ENCODE measurements at places on chromosomes 5 and 9.

DNA sequence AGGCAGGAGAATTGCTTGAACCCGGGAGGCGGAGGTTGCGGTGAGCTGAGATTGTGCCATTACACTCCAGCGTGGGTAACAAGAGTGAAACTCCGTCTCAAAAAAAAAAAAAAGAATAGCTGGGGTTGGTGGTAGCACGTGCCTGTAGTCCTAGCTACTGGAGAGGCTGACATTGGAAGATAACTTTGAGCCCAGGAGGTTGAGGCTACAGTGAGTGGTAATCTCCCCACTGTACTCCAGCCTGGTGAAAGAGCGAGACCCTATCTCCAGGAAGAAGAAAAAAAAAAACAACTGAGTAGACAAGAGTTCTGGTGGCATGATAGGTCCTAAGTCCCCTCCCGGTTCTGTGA, 26.3 kb downstream of the GOLGA2 start:
- DNase-seq = no peak

GRCh38 chr9:89428222-89428761, 69.6 kb downstream of the SEMA4D start:
- no peak for DNase-seq

DNA sequence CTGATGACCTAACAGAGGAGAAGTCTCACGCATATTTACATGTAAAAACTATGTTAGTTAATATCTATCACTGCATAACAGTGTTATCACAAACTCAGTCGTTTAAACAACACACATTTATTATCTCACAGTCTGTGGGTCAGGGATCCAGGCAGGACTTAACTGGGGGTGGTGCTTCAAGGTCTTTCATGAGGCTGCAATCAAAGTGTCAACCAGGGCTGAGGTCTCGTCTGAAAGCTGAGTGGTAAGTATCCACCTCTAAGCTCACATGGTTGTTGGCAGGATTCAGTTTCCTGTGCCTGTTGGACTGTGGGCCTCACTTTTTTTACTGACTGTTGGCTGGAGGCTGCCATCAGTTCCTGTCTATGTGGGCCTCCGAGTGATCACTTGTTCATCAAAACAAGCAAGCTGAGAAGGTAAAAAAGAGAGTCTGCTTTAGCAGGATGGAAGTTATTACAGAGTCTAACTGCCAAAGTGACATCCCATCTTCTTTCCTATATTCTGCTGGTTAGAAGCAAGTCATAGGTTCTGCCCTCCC, 188.6 kb downstream of the CARTPT start:
- DNase-seq = no peak

GRCh38 chr5:61576556-61576955, 244.5 kb downstream of the ZSWIM6 start:
- no peak for DNase-seq

GRCh38 chr9:127706836-127707241, at the start of gene CFAP157:
Gene CFAP157 (plus strand): TSS chr9:127706988. CDS start chr9:127707032, 44 bp downstream.
- DNase-seq = no peak

GRCh38 chr9:68482548-68482947, 58.1 kb downstream of the TMEM252 start:
- DNase-seq = no peak

DNA sequence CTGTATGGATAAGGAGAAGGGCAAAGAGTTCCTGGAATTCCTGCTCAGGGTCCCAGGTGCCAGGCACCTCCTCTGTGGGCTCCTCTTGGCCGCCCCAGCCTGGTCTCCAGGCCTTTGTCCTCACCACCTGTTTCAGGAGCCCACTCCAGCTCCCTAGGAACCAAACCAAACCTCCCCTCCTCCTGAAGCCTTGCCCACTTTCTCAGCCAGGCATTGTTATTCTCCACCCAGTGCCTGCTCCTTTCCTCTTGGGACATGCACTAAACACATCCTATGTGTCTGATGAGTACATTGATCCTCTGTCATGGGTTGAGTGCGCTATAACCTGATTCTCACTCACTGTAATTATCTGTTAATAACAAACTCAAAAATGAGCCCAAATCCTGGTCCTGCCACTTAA, 189.8 kb downstream of the SPOCK1 start:
- DNase-seq = no peak

- no peak for DNase-seq
Measured at GRCh38 chr5:43837091-43837490, 234.1 kb downstream of the NNT start.

GRCh38 chr5:72167804-72168203, 60.5 kb downstream of the MAP1B start:
- no peak for DNase-seq

GRCh38 chr9:123067136-123067535, 33.7 kb downstream of the GPR21 start:
- DNase-seq = no peak

DNA sequence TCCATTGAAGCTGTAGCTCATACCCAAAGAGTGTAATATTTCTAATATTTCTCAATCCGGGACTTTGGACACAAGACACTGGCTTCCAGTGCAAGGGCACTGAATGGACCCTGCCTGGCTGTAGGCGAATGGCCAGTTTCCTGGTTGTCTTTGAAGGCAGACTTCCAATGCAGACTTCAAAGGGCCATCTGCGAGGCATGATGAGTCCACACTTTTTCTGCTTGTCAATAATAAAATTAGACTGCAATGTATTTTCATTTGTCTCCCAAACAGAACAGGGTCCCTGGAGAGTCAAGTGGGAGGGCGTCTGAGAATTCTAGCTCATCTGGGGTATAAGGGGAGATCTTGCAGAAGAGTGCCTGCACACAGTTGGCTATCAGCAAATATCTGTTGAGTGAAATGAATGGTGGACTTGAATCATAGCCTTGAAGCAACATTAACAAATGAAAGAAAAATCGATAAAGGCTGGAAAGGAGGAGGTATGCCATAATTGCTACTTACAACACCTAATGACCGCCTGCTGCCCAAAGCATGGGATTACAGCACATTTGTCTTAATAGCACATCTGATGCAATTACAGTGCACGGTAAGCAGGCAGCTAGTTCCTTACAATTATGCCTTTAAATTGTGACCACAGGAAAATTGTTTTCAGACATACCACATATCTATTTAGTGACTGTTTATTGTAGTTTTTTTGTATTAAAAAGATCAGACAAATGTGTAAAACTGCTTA, 137.5 kb downstream of the ARHGEF28 start:
- no peak for DNase-seq

DNA sequence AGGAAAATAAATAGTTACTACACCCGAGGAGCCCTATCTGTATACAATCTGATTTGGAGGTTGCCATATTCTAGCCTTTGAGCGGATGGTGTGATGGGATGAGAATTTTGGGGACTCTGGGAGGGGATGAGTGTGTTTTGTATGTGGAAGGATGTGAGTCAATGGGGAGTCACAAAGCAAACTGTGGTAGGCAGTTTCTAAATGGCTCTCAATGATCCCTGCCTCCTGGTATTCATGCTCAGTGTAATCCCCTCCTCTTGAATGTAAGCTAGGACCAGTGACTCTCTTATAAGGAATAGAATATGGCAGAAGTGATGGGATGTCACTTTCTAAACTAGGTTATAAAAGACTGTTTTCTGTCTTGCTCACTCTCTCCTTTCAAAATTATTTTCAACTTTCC, 205.7 kb upstream of the RIOK2 start:
- DNase-seq = no peak

- no peak for DNase-seq
Measured at GRCh38 chr9:96150324-96151227, 151.4 kb downstream of the HSD17B3 start.

GRCh38 chr5:76807296-76807695, 11.5 kb upstream of the F2RL1 start:
- peak; percentile 51 for DNase-seq

DNA sequence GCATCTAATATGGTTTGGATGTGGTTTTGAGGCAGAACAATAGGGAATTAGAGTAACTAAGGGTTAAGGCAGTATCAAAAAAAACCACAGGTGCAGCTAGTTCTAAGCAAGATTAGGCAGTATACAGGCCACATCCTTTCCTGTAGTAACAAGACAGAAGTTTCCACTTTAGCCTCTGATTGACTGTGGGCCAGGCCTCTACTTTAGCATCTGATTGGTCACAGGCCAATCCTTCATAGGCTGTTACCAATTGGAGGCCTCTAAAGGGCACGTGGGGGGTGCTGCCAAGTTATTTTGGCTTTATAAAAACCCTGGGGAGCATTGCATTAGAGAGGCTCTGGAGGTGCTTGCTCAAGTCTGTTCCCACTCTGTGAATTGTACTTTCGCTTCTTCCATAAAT, 144.1 kb upstream of the ST8SIA4 start:
- no peak for DNase-seq

DNA sequence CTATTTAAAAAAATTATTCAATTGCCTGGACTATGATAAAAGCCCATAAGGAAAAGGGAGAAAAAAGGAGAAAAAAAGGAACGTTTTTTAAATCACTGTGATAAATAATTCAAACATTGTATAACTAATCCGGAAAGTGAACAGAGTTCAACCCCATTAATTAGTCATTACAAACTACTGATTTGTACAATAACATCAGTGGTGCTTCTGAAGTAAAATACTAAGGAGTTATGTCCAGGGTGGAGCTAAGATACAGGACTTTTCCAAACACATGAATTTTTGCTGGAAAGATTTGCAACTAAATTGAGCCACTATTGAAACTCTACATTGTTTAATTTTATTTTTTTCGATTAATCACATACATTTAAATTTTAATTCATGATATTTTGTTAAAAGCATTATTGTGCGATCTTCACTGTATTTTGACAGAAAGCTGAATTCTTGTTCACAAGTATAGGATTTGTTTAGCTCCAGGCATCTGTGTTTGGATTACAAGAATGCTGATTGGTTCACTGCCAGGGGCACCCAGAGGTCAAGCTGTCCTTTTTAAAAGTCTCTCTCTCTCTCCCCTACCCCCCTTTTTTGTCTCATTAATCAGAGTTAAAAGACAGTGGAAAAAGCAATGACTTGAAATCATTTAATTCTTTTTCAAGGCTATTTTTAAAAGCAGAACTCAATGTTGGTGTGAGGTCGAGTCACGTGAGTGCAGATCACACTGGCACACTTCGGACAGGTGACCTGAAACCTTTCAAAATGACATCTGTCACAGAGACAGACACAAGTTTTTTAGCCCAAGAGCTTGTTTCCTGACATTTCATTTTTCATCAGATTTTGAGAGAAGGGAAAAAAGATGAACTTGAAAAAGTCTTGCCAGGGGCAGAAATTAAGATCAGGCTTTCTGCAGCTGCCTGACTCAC, 387.3 kb downstream of the NR2F1-AS1 start:
- DNase-seq = no peak

Measured in SW 1271 (cell line).